Activated CD8-positive, alpha-beta memory T cell treated with anti-CD3 and anti-CD28 coated beads, Interleukin-2, amount 10 ng/mL, durations not matched to agents 7 days and 5 days (primary cell): ENCODE measurements at places on chromosomes 7 and 10. TPM values are rescaled to one million over a fixed set of nuclear protein-coding genes. Genes with fewer than 3 reads are reported as not detected.

Gene AKR1B1
- total RNA-seq = 96.2 TPM

Gene ZNF425
- 0.91 TPM for total RNA-seq

Gene STK17A
- 84.9 TPM for total RNA-seq

Gene MRLN
- total RNA-seq = not detected

Gene VIM
- 2,143 TPM for total RNA-seq

Gene KCNMA1
- total RNA-seq = 1.5 TPM

Gene PON1
- not detected for total RNA-seq

Gene MYO1G
- 567 TPM for total RNA-seq

Gene PITX3
- not detected for total RNA-seq

Gene LRRD1
- total RNA-seq = not detected

Gene HHEX
- not detected for total RNA-seq

Gene BLOC1S2
- total RNA-seq = 58.6 TPM

Gene MYPN
- total RNA-seq = not detected
